ENCODE measurements at places on chromosomes 6 and 20.

DNA sequence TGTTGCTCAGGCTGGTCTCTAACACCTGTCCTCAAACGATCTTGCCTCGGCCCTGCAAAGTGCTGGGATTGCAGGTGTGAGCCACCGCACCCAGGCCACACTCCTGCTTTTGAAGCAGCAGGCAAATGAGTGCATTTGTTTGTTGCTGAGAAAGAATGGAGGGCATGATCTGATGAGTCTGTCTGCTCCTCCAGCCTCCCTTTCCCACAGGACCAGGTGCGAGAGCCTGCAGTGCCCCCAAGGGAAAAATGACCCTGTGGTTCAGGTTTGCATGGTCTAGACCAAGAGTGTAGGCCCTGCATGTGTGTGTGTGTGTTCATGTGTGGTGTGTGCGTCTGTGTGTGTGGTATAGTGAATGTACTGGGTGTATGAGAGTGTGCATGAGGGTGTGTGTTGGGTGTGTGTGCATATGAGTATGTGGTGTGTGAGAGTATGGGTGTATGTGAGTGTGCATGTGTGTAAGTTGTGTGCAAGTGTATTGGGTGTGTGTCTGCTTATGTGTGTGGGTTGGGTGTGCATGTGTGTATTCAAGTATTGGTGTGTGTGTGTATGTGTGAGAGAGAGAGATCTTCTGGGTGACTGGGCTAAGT is 22.8 kb upstream of the FOXC1 start:
- peaks cover 3% of the 10 kb centered on the region for H3K27me3 ChIP-seq
- no peaks in the 10 kb centered on the region for H3K36me3 ChIP-seq
- H3K4me3 ChIP-seq, result no peak overlapping the region
- DNase-seq, result no peak
- no peak overlapping the region for H3K27ac ChIP-seq
- no peaks in the 10 kb centered on the region for H3K4me1 ChIP-seq

GRCh38 chr20:58906894-58907293 is 54.4 kb downstream of the GNAS start:
- peak overlapping the region; percentile 94 for H3K27ac ChIP-seq
- peaks cover 3% of the 10 kb centered on the region for H3K36me3 ChIP-seq
- peaks cover 39% of the 10 kb centered on the region for H3K4me1 ChIP-seq

GRCh38 chr6:52649536-52650160 is 21.3 kb upstream of the TMEM14A start:
- no peak overlapping the region for H3K27ac ChIP-seq
- no peaks in the 10 kb centered on the region for H3K4me1 ChIP-seq
- H3K36me3 ChIP-seq, result no peaks in the 10 kb centered on the region

DNA sequence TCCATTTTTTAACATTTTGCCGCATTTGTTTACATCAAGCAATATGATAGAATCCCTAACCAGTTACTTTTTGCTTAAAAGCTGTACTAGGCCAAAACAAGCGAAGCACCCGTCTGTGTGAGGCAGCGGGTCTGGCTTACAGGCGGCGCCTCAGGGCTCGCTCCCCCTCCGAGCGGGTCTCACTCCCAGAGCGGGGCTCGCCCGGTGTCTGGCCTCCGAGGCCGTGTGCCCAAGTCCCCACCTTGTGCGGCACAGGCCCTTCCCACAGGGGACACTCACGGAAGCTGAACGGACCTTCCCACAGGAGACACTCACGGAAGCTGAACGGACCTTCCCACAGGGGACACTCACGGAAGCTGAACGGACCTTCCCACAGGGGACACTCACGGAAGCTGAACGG is 23.4 kb downstream of the ZBTB46 start:
- H3K4me1 ChIP-seq, result peaks cover 17% of the 10 kb centered on the region
- no peak overlapping the region for H3K4me3 ChIP-seq
- DNase-seq, result no peak
- no peak overlapping the region for H3K27ac ChIP-seq
- no peaks in the 10 kb centered on the region for H3K27me3 ChIP-seq

GRCh38 chr20:3595541-3595940 is 67.7 kb downstream of the GFRA4 start:
- no peaks in the 10 kb centered on the region for H3K27me3 ChIP-seq
- no peak overlapping the region for H3K4me3 ChIP-seq
- H3K36me3 ChIP-seq, result peaks cover 8% of the 10 kb centered on the region
- H3K27ac ChIP-seq, result no peak overlapping the region
- no peaks in the 10 kb centered on the region for H3K4me1 ChIP-seq

GRCh38 chr20:2403291-2404052 is 22.8 kb downstream of the TGM6 start:
- no peaks in the 10 kb centered on the region for H3K4me1 ChIP-seq
- H3K27ac ChIP-seq, result no peak overlapping the region
- no peak overlapping the region for H3K4me3 ChIP-seq

DNA sequence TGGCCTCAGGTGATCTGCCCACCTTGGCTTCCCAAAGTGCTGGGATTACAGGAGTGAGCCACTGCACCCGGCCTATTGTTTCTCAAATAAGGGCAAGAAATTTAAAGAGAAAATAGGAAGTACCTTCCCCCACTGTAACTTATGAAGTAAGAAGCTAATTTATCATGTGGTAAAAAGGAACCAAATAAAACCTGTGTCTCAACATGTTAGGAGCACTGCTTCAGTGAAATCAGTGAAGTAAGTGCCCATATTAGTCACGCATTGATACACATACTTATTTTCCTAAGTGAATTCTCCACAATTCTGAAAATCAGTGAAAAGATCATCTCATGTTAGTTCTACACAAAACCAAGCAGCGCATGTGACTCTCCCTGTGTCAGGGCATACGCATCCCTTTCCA is 14.2 kb upstream of the LPA start:
- H3K4me3 ChIP-seq, result no peak overlapping the region
- no peaks in the 10 kb centered on the region for H3K36me3 ChIP-seq
- H3K27me3 ChIP-seq, result peaks cover 2% of the 10 kb centered on the region

GRCh38 chr6:129686941-129687627 is 22.9 kb downstream of the ARHGAP18 start:
- H3K27ac ChIP-seq, result no peak overlapping the region
- H3K36me3 ChIP-seq, result no peaks in the 10 kb centered on the region
- peaks cover 40% of the 10 kb centered on the region for H3K4me1 ChIP-seq
- no peaks in the 10 kb centered on the region for H3K27me3 ChIP-seq

- H3K27me3 ChIP-seq, result no peaks in the 10 kb centered on the region
- no peak overlapping the region for H3K27ac ChIP-seq
- no peak overlapping the region for H3K4me3 ChIP-seq
- H3K36me3 ChIP-seq, result peaks cover 43% of the 10 kb centered on the region
These were observed 22.6 kb downstream of the FOXP4 start for GRCh38 chr6:41568585-41569384.

GRCh38 chr6:168565112-168565511 is 124.1 kb downstream of the SMOC2 start:
- H3K36me3 ChIP-seq, result no peaks in the 10 kb centered on the region
- no peak overlapping the region for H3K4me3 ChIP-seq
- H3K27ac ChIP-seq, result no peak overlapping the region
- H3K27me3 ChIP-seq, result no peaks in the 10 kb centered on the region
- DNase-seq, result no peak

- H3K27me3 ChIP-seq, result peaks cover 5% of the 10 kb centered on the region
- H3K4me1 ChIP-seq, result peaks cover 22% of the 10 kb centered on the region
- H3K36me3 ChIP-seq, result no peaks in the 10 kb centered on the region
- H3K27ac ChIP-seq, result no peak within 1 kb of the TSS
- peak within 1 kb of the TSS; percentile 47 for H3K4me3 ChIP-seq
- DNase-seq, result peak; percentile 33
These were observed at the start of gene CPXM1 for GRCh38 chr20:2800521-2801285. CPXM1 (minus strand) TSS chr20:2800627; CDS start chr20:2800572, 55 bp downstream.

GRCh38 chr20:44406572-44407137 is 51.2 kb downstream of the HNF4A start:
- no peak overlapping the region for H3K4me3 ChIP-seq
- no peaks in the 10 kb centered on the region for H3K27me3 ChIP-seq
- no peaks in the 10 kb centered on the region for H3K4me1 ChIP-seq
- H3K27ac ChIP-seq, result no peak overlapping the region

- no peak overlapping the region for H3K27ac ChIP-seq
- no peaks in the 10 kb centered on the region for H3K27me3 ChIP-seq
- no peak for DNase-seq
- peaks cover 18% of the 10 kb centered on the region for H3K4me1 ChIP-seq
These were observed 1.9 kb upstream of the SERINC3 start for GRCh38 chr20:44523746-44524145.

GRCh38 chr6:16409531-16410441 is 171.4 kb downstream of the GMPR start:
- peak; percentile 75 for DNase-seq
- H3K36me3 ChIP-seq, result no peaks in the 10 kb centered on the region
- no peak overlapping the region for H3K4me3 ChIP-seq
- H3K27ac ChIP-seq, result no peak overlapping the region
- H3K4me1 ChIP-seq, result peaks cover 10% of the 10 kb centered on the region

GRCh38 chr20:33812908-33813462 is 1.8 kb downstream of the CHMP4B start:
- H3K4me1 ChIP-seq, result peaks cover 23% of the 10 kb centered on the region
- DNase-seq, result peak; percentile 26
- peak overlapping the region; percentile 89 for H3K4me3 ChIP-seq
- no peak overlapping the region for H3K27ac ChIP-seq
- no peaks in the 10 kb centered on the region for H3K27me3 ChIP-seq
- H3K36me3 ChIP-seq, result no peaks in the 10 kb centered on the region

GRCh38 chr6:32991972-32992371 is 17.4 kb downstream of the HLA-DOA start:
- no peak overlapping the region for H3K27ac ChIP-seq
- no peak for DNase-seq
- no peak overlapping the region for H3K4me3 ChIP-seq

GRCh38 chr20:41531518-41532275 is 86.5 kb downstream of the CHD6 start:
- H3K27ac ChIP-seq, result no peak overlapping the region
- H3K27me3 ChIP-seq, result no peaks in the 10 kb centered on the region
- H3K4me3 ChIP-seq, result no peak overlapping the region
- no peaks in the 10 kb centered on the region for H3K4me1 ChIP-seq

DNA sequence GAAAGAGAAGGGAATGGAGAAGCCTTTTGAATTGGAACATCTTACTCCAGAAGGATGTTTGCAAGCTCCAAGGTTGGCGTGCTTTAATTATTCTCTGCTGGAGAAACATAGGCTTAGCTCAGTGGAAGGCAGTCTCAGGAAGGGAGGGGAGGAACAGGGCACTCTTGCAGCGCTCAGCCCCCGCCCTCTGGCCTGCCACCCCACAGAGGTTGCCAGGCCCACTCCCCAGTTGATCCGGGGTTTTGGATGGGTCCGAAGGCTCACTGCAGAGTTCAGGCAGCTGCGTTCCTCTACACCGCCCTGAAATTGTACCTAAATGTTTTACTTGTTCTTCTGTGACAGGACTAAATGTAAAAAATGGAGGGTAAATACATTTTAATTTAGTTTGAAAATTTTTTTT is 155.2 kb upstream of the DTNBP1 start:
- no peaks in the 10 kb centered on the region for H3K36me3 ChIP-seq
- no peak for DNase-seq
- no peak overlapping the region for H3K4me3 ChIP-seq
- no peak overlapping the region for H3K27ac ChIP-seq
- no peaks in the 10 kb centered on the region for H3K27me3 ChIP-seq
- H3K4me1 ChIP-seq, result no peaks in the 10 kb centered on the region

All from B cell (primary cell).